ENCODE measurements at places on chromosomes 12 and 14.
A peak's percentile ranks its signal among the peaks of the same experiment; 100 is the strongest.

GRCh38 chr12:109890620-109891170, 9.4 kb upstream of the TCHP start:
- DNase-seq = peak; percentile 12

DNA sequence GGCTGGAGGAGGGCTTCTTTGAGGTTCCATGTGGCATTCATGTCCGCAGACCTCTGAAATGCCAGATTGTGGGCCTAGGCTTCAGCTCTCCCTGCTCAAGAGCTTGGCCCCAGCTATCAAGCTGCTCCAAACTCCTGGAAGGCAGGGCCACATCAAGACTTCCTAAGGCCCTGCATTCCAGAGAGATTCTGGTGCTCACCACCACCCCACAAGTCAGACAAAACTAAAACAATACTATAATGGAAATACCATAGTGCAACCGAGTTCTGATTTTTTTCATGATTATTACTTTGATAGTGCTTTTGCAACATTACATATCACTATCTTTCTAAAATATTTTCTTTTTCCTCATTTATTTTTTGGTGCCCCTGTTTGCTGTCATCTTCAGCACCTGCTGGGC, 86.3 kb downstream of the CALM1 start:
- DNase-seq = no peak

DNA sequence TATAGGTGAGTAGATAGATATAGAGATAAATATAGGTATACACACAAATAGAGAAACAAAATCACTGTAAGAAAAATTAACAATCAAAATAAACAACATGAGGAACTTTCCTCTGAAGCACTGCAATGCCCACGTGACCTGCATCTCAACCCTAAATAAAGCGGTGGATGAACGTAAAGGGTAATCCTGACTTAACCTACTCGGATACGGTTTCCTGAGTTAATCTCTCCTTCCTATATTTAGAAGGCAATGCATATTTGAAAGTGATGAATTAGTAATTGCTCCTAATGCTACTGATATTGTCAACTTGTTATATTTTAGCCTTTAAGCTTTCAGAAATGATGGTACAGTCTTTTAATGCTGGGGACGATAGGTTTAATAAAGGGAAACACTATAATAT, 221.4 kb downstream of the ITPR2 start:
- DNase-seq = no peak

- DNase-seq = peak; percentile 17
These were observed 87.2 kb upstream of the PTPRB start for GRCh38 chr12:70724444-70724843.

DNA sequence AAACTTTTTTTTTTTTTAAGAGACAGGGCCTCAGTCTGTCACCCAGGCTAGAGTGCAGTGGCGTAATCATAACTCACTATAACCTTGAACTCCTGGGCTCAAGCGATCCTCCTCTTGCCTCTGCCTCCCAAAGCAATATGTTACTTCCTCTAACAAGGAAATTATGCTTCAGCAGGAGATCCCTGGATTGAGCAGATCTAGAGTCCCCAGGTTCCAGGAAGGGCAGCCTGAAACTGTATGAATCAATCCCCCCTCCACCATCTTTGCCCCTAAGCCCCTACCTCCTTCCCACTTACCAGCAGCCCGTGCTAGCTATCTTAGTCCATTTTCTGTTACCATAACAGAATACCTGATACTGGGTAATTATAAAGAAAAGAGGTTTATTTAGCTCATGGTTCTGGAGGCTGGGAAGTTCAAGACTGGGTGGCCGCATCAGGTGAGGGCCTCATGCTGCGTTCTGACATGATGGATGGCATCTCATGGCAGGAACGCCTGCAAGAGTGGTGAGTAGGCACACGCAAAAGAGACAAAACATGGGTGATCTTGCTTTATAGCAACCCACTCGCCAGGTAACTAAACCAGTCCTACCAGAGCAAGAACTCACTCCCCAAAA, 5.0 kb downstream of the TAMALIN start:
- DNase-seq = no peak

DNA sequence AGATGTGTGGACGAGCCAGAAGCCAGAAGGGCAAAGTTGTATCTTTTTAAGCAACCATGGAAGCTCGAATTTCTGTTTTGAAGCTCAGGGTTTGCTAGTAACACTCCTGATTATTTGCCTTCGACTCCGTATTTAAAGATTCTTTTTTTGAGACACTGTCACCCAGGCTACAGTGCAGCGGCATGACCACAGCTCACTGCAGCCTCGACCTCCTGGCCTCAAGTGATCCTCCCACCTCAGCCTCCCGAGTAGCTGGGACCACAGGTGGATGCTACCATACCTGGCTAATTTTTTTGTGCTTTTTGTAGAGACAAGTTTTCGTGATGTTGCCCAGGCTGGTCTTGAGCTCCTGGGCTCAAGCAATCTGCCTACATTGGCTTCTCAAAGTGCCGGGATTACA, 18.7 kb upstream of the OASL start:
- no peak for DNase-seq

- DNase-seq = no peak
These were observed 28.3 kb downstream of the VSX2 start for GRCh38 chr14:74267588-74267987.

GRCh38 chr12:82996168-82996812, 309.6 kb downstream of the TMTC2 start:
- no peak for DNase-seq

DNA sequence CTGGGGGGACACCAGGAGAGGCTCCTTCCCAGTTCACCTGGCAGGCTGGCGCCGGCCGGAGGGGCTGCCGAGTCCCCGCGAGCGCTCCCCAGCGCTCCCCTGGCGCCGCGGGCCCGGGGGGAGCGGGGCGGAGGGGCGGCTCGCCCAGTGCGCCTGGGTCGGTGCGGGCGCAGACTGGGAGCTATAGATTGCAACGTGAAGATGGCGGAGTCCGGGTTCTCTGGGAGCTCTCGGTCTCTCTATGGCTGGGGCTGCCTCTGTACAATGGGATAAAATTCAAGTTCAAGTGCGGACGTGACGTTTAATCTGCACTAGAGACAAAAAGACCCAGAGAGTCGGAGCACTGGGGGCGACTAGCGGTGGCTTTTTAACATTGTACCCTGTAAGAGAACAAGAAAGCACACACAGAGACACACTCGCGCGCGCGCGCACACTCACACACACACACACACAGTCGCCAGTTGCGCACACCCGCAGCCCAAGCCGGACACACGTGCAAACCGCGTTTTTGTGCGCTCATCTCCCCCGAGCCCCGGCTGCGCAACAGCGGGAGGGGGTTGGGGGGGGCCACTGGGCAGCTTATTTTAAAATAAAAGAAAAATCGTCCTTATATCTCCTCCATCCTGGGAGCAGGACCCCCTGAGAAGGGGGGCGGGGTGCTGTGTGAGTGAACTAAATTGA, at the start of gene BCL11B:
BCL11B (minus strand) TSS at position 247 of the 681 bp plus-strand sequence. CDS start 979 bp downstream, outside the sequence.
- peak; percentile 72 for DNase-seq

DNA sequence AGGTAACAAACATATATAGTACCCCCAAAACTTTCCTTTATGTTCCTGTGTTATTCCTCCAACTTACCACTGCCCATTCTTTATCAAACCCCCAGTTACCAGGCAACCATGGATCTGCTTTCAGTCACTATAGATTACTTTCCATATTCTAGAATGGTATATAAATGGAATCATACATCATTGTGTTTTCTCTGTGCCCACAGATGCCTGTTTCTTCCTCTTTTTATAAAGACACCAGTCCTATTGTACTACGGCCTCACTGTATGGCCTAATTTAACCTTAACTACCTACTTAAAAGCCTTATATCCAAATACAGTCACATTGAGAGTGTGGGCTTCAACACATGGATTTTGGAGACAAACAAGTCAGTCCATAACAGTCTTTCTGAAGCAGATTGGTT, 2.6 kb downstream of the TAS2R14 start:
- DNase-seq = no peak

DNA sequence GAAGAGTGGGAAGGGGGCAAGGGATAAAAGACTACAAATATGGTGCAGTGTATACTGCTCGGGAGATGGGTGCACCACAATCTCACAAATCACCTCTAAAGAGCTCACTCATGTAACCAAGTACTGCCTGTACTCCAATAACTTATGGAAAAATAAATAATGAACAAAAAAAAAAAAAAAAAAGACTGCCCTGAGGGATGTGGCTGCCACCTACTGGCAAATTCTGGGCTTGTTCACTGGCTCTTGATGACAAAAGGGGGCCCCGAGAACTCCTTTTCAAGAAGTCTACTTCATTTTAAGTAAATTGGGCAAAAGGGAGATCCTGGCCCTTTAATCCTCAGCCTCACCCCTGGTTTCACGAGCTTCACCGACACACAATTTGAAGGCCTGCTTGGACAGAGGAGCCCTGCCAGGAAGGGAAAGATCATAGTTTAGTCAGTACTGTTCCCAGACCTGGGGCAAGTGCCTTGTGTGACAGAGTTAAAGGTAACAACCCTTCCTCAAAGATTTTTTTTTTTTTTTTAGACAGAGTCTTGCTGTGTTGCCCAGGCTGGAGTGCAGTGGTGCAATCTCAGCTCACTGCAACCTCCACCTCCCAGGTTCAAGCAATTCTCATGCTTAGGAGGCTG, 26.1 kb upstream of the STAC3 start:
- peak; percentile 11 for DNase-seq

- DNase-seq = no peak
These were observed 192.1 kb upstream of the MYL2 start for GRCh38 chr12:111112311-111113098.

- DNase-seq = no peak
These were observed 62.2 kb downstream of the IFNG start for GRCh38 chr12:68097386-68097785.

- no peak for DNase-seq
These were observed 107.0 kb downstream of the MGST1 start for GRCh38 chr12:16454481-16454880.

- peak; percentile 49 for DNase-seq
These were observed 4.2 kb upstream of the XPOT start for GRCh38 chr12:64400041-64400440.

GRCh38 chr12:83893101-83893500, 1019.5 kb downstream of the SLC6A15 start:
- DNase-seq = no peak

DNA sequence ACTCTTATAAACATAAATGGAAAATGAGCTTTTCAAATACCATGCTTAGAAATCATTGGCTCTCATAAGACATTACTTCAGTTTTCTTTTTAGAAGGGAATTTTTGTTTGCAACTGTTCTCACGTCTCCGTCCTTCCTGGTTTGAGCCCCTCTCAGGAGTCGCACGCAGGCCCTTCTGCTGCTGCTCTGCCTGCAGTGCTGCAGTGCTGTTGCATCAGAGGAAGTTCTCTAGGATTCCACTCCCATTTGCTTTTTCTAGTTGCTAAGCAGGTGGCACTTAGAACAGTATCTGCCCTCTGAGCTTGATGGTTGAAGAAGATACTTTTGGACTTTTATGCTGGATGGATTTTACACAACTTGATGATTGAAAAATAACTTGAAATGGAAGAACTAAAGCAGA, 70.8 kb downstream of the SCN8A start:
- DNase-seq = no peak

DNA sequence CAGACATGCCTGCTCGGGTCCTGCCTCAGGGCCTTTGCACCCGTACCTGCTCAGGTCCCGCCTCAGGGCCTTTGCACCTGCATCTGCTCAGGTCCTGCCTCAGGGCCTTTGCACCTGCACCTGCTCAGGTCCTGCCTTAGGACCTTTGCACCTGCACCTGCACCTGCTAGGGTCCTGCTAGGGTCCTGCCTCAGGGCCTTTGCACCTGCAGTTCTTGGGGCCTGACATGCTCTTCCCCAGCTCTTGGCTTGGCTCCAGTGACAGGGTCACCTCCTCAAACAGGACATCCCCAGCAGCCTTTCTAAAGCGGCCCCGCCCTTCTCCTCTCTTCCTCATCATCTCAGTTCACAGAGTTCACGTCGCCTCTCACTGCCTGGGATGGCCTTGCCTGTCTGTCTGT, 54.9 kb upstream of the NCOR2 start:
- no peak for DNase-seq

GRCh38 chr14:89609500-89610100, 192.6 kb upstream of the FOXN3 start:
- no peak for DNase-seq

DNA sequence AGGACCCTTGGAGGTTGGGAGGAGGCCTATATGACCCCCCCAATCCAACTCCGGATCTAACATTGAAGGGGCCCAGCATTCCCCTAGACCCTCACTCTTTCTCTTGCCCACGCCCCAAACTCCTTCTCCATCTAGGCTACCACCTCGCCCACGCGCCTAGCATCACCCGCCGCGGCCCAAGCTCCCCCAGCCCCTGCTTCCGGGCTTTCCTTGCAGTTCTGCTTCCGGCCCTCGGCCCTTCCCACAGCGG, 445 bp downstream of the CERS5 start:
- peak; percentile 29 for DNase-seq

DNA sequence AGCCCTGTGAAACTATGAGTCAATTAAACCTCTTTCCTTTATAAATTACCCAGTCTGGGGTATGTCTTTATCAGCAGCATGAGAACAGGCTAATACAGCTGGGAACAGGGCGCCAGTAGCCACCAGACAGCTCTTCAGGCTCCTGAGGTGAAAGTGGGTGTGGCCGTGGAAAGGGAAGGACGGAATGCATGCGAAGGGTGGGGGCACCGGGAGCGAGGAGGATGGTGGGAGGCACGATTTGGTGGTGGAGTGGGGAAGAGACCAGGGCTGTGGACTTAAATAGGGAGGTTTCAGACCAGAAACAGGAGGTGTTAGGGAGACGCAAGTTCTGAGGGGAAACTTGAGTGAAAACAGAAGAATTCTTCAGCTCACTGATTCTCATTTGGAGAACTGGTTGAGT, 44.1 kb upstream of the CHST11 start:
- no peak for DNase-seq

- no peak for DNase-seq
These were observed 372.2 kb downstream of the EGLN3 start for GRCh38 chr14:33578461-33579216.

GRCh38 chr12:4005851-4006430, 132.7 kb upstream of the PARP11 start:
- DNase-seq = no peak

DNA sequence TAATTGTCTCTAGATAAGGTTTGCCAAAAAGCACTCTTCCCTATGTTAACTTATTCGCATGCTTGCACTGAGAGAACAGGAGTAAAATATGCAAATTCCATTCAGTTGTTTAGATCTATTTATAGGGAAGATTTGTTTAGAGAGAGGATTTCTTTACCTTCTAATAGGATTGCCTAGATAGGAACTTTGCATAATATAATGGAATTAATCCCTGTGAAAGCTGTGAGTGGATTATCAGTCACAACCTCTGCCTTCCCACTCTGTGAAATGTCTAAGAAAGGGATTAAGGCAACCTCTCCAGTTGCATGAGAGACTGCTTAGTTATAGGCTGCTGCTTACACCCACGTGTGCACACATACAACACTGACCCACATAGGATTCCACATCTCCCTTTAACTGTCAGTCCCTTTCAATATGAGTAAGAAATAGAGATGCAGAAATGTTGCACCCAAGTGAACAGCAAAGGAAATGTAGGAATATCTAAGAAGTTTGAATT, 83.2 kb downstream of the ALG10B start:
- no peak for DNase-seq
